Progenitor cell of endocrine pancreas (in vitro differentiated cells): ENCODE measurements at places on chromosomes 5 and 9. TPM values are rescaled to one million over a fixed set of nuclear protein-coding genes. Genes with fewer than 3 reads are reported as not detected.

The TAF11L5 gene
- total RNA-seq = not detected in 2 replicates

The LEAP2 gene
- 1.7 and 2.0 TPM in 2 replicates for total RNA-seq

The TIFAB gene
- total RNA-seq = not detected in 2 replicates

The ANGPTL2 gene
- 4.7 and 5.3 TPM in 2 replicates for total RNA-seq

The NOL8 gene
- 37.7 and 38.3 TPM in 2 replicates for total RNA-seq

The TOR1A gene
- total RNA-seq = 33.1 and 39.0 TPM in 2 replicates

The SPATA31A1 gene
- not detected in 2 replicates for total RNA-seq

The IL5 gene
- total RNA-seq = not detected in 2 replicates

The SPINK1 gene
- 3,409 and 3,546 TPM in 2 replicates for total RNA-seq

The BTNL8 gene
- total RNA-seq = not detected in 2 replicates

The PCDHGA5 gene
- total RNA-seq = 0.69 and 0.71 TPM in 2 replicates

The DMGDH gene
- total RNA-seq = 0.75 and 0.84 TPM in 2 replicates

The CATSPER3 gene
- 1.3 and 1.4 TPM in 2 replicates for total RNA-seq
